Brain microvascular endothelial cell (primary cell): ENCODE measurements at places on chromosomes 7 and 10.
A peak's percentile ranks its signal among the peaks of the same experiment; 100 is the strongest.

DNA sequence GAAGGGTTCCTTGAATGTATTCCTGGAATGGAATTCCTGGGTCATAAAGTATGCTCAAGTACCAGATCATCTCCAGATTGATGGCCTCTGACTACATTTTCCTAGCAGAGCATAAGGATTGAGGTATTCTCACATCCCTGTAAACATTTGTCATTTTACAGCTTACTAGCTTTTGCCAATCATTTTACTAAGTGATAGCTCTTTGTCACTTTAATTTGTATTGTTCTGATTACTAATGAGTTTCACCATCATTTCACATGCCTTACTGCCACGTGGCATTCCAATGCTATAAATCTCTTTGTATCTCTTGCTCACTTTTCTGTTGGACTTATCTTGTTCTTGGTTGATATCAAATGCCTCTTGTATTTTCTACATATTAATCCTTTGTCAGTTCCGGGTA is 68.6 kb upstream of the CACNB2 start:
- DNase-seq, result no peak

- peak; percentile 23 for DNase-seq
Measured at GRCh38 chr7:20598459-20599309, 16.8 kb upstream of the ABCB5 start.

DNA sequence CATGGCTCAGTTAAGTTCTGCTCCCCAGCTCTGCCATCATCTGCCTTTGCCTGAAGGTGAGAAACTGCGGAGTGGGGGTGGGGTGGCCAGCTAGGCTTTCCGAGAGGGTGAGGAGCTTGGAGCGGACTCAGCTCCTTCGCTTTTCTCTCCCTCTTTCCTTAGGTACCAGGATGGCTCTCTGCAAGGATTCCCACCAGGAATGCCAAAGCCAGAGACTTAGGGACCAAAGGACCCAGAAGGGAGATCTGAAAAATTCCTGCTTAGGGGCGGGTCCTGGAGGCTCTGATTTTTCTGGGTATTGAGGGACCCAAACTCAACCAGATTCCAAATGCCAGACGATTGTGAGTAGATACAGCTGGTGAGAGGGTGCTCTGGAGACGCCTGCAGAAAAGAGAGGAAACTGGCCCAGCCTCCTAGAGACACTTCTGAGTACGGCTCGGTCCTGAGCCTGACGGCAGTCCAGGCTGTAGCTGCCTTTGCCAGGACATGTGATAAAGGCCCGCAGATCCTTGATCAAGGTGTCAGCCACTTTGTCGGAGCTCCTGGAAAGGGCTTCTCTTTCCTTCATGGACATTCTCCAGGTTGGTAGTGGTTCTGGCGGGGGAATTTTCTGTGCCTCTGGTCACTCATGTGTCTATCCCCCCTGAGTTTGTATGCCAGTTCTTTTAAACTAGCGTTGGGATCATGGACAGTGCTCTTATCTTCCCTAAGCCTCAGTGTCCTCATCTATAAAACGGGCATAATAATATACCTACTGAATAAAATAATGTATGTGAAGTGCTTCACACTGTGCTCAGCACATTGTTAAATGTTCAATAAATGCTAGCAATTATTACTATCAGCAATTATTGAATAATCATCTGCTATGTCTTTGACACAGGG is 42.5 kb upstream of the BTRC start:
- no peak for DNase-seq

GRCh38 chr10:76557366-76557765 is 1080.2 kb downstream of the KCNMA1 start:
- DNase-seq, result no peak

DNA sequence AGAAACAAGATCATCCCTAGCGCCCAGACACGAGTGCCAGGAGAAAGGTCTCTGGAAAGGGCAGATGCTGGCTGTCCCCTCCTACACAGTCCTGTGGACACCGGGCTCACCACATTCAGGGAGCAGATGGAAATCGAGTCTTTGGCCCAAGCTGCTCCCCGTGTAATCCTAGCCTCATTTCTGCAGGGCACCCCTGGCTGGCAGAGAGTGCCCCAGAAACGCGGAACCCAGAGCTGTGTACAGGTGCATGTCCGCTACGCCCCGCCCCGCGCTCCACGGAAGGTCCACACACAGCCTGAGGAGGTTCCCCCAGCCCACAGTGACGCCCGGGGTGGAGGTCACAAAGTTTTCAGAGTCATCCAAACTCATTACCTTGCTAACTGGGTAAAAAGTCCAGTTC is 202.8 kb downstream of the MAD1L1 start:
- no peak for DNase-seq

- no peak for DNase-seq
Measured at GRCh38 chr10:65952086-65952485, 973.8 kb upstream of the LRRTM3 start.

DNA sequence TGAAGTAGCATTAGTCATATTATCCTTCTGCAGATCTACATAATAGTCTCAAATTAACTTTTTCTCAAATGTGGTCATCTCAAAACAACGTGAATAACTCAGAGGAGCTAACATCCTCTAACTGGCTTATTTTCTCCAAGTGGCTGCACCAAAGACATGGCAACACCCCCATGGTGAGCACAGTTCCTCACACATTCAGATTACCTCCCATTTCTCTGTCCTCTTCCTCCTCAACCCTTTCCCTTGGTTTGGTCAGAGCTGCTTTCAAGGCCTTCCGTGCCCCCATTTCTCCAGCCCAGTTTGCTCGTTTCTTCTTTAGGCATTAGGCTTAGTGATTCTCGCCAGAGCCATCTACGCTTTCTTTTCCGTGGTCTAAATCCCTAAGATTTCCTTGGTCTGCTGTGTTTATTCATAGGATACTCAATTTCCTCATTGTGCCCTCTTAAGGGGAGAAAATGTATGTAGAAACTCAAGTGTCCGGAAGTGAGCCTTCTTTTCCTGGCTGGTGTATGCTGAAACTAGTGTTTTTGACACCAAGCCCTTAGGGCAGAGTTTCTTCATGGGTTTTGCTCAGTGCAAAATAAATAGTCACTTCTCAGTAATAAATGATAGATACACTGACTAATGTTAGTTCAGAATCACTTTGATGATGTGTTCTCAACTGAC is 2.6 kb downstream of the MET start:
- DNase-seq, result no peak

GRCh38 chr10:78044179-78044578 is 10.5 kb downstream of the RPS24 start:
- DNase-seq, result no peak
